Esophagus squamous epithelium (tissue), 5 donors: ENCODE measurements at places on chromosomes 1 and 21. TPM values are rescaled to one million over a fixed set of nuclear protein-coding genes. Genes with fewer than 3 reads are reported as not detected.

DNA sequence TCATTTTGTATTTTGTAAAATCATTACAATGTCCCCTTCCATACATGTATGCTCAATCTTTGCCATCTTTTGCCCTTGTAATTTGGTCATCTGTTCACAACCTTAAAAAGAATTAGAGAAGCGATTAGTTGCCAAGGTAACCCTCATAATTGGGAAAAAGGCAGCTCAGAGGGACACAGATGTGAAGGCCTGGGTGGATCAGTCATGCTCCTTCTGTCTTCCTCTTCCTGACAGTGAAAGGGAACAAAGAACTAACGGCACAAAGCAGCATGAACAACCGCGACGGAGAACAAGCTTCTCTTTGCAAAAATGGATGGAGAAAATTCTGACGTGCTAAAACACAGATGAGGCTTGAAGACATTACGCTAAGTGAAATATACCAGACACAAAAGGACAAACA, 78.7 kb upstream of the COG2 start:
- DNase-seq: no peak

GRCh38 chr1:36324353-36324703, 883 bp upstream of the EVA1B start:
- no peak for DNase-seq

DNA sequence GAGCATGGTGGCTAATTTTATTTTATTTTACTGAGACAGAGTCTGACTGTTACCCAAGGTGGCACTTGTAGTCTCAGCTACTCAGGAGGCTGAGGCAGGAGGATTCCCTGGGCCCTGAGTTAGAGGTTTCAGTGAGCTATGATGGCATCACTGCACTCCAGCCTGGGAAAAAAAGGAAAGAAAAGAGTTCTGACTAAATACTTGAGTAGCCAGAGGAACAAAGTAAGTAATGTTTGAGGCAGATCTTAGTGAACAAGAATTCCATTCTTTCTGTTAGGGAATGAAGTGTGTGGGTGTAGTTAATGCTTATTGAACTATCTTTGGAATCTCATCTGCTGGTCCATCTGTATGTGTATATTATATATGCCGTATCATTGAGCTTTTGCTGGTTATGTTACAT, 13.1 kb upstream of the EVI5 start:
- DNase-seq: no peak

GRCh38 chr1:232486454-232487207, 143.3 kb downstream of the SIPA1L2 start:
- no peak for DNase-seq

GRCh38 chr1:34052565-34052964, 112.5 kb downstream of the CSMD2 start:
- no peak for DNase-seq

GRCh38 chr1:222097588-222097987, 355.7 kb upstream of the DUSP10 start:
- DNase-seq: no peak

- no peak for DNase-seq
Observed at GRCh38 chr21:34156957-34157356, 83.6 kb downstream of the MRPS6 start.

- DNase-seq: no peak
Observed at GRCh38 chr1:115764541-115764940, 4.0 kb downstream of the CASQ2 start.

GRCh38 chr1:174657411-174657810, 209.6 kb downstream of the GPR52 start:
- no peak for DNase-seq

GRCh38 chr1:202576816-202577215, 133.4 kb downstream of the SYT2 start:
- no peak for DNase-seq

The LCE5A gene
- 1.2 TPM for total RNA-seq

The OR10Z1 gene
- not detected for total RNA-seq

The EXTL2 gene
- 7.4 TPM for total RNA-seq

The SERINC2 gene
- 29.6 TPM for total RNA-seq

The RRP15 gene
- total RNA-seq: 8.2 TPM

The OR6P1 gene
- not detected for total RNA-seq
